Smooth muscle cell of the umbilical artery (primary cell): ENCODE measurements at places on chromosomes 2 and 18. TPM values are rescaled to one million over a fixed set of nuclear protein-coding genes. Genes with fewer than 3 reads are reported as not detected.

The ZNF512 gene
- total RNA-seq, result 19.3 and 38.0 TPM in 2 replicates

The LAMA1 gene
- total RNA-seq, result 31.2 and 44.6 TPM in 2 replicates

The NYAP2 gene
- total RNA-seq, result not detected in 2 replicates

The CHRNG gene
- total RNA-seq, result not detected in 2 replicates

The CPLX4 gene
- total RNA-seq, result not detected in 2 replicates

The ACTR2 gene
- total RNA-seq, result 155 and 228 TPM in 2 replicates

The SKA1 gene
- total RNA-seq, result 0.59 and 5.7 TPM in 2 replicates

The SP140 gene
- total RNA-seq, result under 0.01 and 2.0 TPM in 2 replicates

The EFEMP1 gene
- total RNA-seq, result 158 and 180 TPM in 2 replicates

The CD8A gene
- total RNA-seq, result not detected in 2 replicates

The COL4A4 gene
- total RNA-seq, result under 0.01 and 0.28 TPM in 2 replicates

The RAB6D gene
- total RNA-seq, result not detected in 2 replicates

The KLHL29 gene
- 4.2 and 11.5 TPM in 2 replicates for total RNA-seq
